ENCODE measurements at places on chromosomes 1 and 21.
A peak's percentile ranks its signal among the peaks of the same experiment; 100 is the strongest.

GRCh38 chr1:162351246-162351842 lies 25.3 kb downstream of the SPATA46 start:
- DNase-seq = no peak

DNA sequence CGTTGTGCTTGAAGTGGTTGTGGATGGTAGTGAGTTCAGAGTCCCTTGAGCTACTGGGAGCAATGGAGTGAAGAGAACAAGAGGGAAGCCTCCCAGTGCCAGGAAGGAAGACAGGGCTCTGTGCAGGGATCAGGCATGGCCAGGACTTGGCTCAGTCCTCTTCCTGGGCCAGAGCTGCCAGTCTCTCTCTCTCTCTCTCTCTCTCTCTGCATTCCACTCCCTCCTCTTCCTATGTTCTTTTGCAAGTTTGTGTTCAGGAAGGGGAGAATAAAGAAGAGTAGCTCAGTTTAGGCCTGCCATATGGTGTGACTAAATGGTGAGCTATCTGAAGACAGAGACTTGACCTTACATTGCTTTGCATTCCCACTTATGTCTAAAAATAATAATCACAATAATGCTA lies 20.5 kb upstream of the RPTN start:
- DNase-seq = no peak

DNA sequence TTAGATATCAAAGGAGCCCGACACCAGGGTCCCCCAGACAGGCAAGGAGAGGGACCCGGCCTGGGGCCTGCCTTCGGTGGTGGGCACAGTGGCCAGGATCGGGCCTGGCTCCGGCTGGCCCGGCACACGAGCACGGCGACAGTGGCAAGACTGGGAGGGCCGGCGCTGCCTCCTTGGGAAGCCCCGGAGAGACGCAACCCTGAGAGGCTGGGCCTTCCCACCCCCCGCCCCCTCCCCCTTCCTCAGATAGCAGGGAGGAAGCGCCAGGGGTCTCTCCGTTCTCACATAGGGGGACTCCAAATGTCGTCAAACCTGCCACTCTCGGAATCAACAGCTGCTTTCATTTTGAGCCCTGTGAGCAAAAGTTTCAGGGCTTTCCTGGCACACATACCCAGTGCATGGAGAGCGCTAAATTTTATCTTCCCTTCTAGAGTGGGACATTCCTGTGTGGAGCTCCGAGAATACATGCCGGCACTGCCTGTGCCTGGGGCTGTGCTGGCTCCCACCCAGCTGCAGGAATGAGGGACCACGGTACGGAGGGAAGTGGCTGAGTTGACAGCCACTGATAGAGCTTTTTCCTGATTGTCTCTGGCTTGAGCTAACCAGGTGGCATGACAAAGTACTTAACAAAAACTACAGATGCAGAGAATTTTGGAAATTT lies 62.4 kb downstream of the CD247 start:
- peak; percentile 78 for DNase-seq

DNA sequence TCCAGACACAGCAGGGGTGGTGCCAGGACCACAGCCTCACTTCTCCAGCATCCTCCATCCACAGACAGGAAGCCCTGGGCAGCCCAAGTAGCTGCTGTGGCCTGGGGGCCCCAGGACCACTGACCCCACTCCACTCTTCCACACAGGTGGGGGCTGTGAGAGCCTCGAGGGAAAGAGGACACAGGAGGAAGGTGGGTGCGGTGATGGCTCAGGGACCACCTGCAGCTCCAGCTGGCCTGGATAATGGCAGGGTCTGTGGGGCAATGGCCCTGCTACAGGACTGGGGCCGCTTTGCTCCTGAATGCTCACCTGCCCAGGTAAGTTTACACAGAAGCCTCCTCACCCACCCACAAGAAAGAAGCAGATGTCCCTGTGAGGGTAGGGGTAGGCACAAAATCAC lies 18.3 kb upstream of the PRSS38 start:
- DNase-seq = no peak

GRCh38 chr1:162990665-162991064 lies 78.5 kb upstream of the RGS4 start:
- no peak for DNase-seq

DNA sequence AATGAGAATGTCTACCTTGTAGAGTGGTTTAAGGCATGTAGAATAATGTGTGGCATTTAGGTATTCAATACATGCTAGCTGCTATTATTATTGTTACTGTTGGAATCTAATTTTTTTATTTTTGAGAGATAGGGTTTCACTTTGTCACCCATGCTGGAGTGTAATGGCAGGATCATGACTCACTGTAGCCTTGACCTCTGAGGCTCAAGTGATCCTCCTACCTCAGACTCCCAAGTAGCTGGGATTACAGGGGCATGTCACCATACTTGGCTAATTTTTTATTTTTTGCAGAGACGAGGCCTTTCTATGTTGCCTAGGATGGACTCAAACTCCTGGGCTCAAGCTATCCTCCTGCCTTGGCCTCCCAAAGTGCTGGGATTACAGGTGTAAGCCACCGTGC lies 61.9 kb downstream of the EPB41 start:
- no peak for DNase-seq

DNA sequence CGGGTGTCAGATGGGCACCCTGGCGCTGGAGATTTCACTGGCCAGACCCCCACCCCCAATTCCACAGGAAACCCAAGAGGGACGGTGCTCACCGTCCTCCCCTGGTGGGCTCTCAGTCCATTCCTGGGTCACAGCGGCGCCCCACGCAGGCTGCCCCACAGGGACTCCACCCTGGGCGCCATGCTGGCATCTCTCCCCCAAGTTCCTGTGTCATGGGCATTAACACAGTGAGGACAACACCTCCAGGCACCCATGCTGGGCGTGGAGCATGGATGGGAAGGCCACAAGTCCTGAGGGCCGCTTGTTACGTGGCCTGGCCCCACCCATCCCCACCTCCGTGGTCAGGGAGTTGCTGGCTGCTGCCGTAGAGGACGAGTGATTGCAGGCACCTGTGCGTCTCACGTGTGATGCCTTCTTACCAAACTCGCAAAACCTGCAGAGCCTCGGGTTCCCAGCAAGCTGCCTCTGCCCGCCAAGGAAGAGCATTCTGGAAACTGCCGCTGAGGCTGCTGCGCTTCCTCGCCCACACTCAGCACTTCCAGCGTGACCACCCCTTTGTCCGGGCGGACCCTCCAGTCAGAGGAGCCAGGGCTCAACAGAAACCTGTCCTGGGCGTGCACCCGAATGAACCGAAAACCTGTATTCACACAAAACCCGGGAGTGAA lies 60.3 kb downstream of the SLX9 start:
- no peak for DNase-seq

DNA sequence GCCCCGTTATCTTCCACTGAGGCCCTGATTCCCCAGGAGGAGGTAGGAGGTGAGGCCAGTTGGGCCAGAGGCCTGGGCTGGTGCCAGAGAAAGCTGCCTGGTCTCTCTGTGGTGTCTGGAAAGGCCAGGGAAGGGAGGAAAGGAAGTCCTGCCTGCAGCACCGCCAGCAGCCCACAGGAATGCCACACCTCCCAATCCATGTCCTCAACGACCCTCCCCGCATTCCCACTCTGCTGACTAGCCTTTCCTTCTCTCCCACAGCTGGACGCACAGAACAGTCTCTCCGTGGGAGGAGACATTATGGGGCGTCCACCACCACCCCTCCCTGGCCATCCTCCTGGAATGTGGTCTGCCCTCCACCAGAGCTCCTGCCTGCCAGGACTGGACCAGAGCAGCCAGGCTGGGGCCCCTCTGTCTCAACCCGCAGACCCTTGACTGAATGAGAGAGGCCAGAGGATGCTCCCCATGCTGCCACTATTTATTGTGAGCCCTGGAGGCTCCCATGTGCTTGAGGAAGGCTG lies 18.0 kb downstream of the CSF1 start:
- DNase-seq = no peak

- DNase-seq = no peak
These were observed 46.8 kb upstream of the RUNX1 start for GRCh38 chr21:35095859-35096291.

DNA sequence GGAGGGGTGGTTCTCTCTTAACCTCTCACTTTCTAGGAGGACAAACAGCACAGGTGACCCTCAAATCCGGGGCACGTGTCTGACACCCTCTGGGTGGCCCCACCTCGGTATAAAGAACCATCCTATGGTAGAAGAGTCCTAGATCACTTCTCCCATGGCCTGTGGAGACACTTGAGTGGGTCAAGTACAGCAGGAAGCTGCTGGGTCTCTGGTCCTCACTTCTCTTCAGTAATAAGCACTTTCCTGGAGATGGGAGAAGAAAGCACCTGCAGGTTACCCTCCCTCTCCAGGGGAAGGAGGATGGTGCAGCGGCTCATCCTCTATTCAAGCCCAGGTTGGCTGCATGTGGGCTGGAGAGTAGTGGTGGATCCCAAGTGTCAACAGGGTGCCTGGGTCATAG lies 17.0 kb downstream of the S100A7 start:
- DNase-seq = no peak

DNA sequence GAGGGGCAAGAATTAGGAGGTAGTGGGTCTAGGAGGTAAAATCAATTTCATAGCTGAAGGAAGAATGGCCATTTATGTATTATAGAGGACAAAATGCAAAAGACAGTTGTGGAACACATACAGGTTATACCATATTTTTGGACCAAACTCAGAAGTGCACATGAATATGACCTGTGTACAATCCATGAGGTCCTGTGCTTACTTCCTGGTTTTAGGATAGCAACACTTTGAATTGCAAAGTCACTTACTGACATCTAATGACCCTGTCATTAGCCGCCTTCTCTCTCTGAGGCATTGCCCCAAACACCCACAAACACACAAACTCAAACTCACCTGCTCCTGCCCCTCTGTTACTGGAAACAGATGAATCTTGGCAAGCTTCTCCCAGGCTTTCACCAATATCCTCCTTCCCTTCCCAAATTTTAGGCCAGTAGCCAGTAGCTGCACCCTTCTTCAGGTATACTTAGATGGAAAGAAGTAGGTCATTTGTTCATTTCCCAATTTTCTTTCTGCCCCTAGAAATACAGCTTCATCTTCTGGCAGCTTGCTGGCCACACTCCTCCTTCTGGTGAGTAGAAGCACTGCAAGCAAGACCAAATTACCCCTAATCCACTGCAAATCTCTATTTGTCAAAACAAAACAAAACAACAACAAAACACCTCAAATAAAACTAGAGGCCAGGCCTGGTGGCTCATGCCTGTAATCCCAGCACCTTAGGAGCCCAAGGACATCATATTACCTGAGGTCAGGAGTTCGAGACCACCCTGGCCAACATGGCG lies 13.7 kb upstream of the RPL5 start:
- DNase-seq = peak; percentile 38

DNA sequence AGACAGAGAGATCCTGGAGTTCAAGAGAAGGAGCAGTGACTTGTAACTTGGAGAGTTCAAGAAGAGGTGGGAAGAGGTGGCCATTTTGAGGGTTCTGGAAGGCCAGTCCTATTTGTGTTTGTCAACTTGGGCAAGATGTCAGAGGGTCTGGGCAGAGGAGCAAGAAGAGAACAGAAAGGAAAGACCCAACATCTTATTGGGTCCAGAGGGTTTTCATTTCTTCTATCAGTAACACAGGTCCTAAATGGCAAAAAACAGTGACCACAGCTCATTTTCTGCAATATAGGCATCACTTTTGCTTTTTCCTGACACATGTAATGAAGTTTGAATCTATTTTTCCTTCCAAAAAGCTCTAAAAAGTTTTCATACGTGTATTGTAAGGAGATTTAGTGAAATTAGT lies 38.3 kb upstream of the MAP10 start:
- no peak for DNase-seq

DNA sequence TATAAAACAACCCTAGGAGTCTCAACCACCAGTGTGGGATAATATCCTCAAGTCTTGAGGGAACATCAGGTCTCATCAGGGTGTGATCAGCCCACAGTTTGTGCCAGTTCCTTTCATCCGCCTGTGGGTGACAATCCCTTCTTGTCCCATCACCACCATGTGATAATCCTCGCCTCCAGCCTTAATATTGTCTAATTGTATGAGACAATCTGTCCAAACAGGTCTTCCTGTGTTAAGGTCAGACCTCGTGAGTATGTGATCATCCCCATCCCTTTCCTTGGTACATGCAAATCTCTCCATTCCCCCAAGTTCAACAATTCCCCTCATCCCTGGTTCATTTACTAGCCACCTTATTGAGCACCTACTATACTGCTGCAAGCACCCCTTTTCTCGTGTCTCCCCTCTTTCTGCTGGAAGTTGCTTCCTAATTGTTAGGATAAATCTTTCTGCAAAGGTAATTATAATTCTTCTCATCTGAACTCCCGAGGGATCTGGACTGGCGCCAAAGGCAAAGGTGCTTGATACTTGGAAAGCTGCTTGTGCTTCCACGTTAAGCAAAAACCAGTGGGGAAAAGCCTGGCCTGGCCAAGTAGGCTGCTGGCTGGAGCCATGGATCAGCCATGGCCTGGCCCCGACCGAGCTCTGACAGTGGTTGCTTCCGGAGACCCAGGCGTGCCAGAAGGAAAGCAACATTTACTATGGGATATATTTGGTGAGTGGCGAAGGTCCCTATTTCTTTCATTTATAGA lies 92.5 kb downstream of the RNF220 start:
- no peak for DNase-seq

GRCh38 chr1:27341525-27342252 lies at the start of gene SYTL1:
Gene SYTL1, plus strand, starts transcription at chr1:27342022. Its CDS starts 3,313 bp downstream, at chr1:27345335.
- peak; percentile 59 for DNase-seq

- no peak for DNase-seq
These were observed 611.4 kb upstream of the USP24 start for GRCh38 chr1:55826381-55827080.

DNA sequence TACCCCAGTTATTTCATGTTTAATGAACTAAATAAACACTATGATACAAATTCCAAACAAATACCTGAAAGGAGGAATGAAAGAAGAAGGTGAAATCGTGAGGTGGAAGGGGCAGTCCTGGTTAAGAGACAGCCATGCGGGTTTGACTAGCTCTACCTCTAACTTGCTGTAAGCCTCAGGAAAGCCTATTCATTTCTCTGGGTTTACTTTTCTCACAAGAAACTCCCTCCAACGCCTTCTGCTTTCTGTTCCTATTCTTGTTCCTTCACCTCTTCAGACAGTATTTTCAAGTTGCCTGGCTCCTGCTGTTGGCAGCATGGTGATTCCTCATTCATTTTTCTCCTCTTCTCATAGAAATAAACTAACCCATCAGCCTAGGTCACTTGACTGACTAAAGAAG lies 92.4 kb downstream of the NTPCR start:
- DNase-seq = no peak

DNA sequence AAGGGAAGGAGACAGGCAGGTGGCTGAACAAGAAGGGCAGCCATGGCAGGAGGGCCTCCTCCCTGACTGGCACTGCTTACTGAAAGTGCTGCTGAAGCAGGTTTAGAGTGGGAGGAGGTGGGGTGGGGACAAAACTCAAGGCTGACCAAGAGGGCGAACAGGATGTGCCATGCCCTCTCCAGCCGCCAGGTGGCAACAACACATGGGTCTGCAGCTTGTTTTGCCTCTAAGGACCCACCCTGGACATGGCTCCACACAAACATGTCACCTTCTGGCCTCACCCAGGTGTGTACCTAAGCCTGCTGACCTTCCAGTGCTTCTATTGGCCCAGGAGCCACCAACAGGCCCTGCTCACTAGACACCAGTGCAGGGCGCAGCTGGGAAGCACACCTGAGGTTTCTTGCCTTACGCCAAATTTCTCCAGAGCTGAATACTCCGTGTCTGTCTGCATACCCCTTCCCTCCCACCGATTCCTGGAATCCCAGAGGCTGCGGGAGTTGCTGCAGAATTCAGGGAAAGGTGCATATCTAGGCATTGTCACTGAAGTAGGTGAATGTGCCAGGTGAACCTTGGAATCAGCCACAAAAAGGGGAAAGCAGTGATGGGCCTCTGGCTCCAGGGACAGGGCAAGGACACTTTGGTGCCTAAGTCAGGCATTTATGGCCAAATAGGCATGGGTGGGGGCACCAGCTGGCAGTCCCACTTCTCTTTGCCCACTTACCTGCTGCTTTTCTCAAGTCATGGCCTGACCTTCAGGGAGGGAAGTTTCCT lies 5.3 kb downstream of the PSRC1 start:
- DNase-seq = peak; percentile 88

Data from SK-N-SH (cell line).